ENCODE measurements at places on chromosomes 16 and 17.
A peak's percentile ranks its signal among the peaks of the same experiment; 100 is the strongest.

DNA sequence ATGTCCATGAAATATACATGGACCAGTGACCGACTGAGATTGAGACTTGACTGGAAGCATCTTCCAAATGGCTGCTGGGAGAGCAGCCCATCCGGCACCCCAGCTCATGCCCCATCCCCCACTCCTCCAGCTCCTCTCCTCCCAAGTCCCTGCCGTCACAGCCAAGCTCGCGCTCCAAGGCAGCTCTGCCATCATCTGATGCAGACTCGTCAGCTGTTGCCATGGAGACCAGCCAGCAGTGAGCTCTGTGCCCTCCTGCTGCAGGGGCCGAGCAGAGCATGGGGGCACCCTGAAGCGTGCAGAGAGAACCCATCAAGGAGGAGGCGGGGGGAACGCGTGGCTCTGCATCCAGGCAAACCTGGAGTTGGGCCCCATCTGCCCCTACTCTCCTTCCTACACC is 74.5 kb upstream of the TNRC6C start:
- DNase-seq: no peak

- no peak for DNase-seq
Observed at GRCh38 chr17:36746381-36747053, 145.1 kb downstream of the MRM1 start.

- DNase-seq: no peak
Observed at GRCh38 chr16:5461141-5461540, 363.5 kb upstream of the EEF2KMT start.

- DNase-seq: no peak
Observed at GRCh38 chr17:59712862-59713261, 5.4 kb downstream of the VMP1 start.

DNA sequence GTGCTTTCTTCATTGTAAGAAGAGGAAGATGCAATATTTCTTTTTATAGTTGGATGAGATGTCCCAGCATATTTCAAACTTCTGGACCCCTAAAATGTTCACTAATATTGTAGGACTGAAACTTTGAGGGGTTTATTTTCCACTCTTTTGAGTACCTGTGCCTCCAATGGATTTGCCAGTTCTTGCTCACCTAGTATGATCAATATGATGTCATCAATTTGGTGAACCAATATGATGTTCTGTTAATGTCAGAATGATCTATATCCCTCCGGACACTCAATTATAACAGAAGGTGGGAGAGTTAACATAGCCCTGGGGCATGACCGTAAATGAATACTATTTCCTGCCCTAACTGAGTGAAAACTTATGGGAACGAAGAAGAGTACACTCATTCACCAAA is 178.3 kb downstream of the CBLN1 start:
- DNase-seq: no peak

- DNase-seq: no peak
Observed at GRCh38 chr17:45968732-45969131, 30.3 kb upstream of the STH start.

DNA sequence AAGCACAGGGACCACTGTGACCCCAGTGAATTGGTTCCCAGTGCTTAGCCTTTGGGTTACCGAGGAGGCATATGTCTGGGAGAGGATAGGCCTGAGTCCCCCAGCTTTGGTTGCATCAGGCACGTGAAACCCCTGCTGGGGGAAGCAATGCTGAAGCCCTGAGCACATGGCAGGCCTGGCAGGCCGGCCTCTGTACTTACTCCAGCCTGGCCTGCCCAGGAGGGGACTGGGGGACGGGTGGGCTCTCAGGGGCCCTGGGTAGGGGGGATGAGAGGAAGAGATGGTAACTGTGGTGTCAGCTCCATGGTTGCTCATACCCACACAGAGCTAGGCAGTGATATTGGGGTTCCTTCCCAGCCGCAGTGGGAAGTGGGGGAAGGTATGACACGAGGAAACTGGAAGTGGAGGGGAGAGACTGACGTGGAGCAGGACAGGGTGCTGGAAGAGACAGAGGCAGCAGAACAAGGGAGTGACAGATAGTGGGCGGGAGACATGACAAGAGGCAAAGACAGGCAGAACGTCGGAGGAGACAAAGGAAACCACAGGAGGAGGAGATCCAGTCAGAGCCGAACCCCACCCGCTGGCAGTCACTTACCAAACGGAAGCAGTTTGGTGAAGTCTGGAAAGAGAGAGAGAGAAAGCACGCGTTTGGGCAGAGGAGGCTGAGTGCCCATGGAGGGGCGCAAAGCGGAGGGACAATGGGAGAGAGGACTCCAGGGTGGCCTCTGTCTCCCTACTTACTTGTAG is 9.1 kb downstream of the TMEM208 start:
- DNase-seq: peak; percentile 53

- DNase-seq: no peak
Observed at GRCh38 chr17:80358861-80359260, 56.1 kb upstream of the ENDOV start.

DNA sequence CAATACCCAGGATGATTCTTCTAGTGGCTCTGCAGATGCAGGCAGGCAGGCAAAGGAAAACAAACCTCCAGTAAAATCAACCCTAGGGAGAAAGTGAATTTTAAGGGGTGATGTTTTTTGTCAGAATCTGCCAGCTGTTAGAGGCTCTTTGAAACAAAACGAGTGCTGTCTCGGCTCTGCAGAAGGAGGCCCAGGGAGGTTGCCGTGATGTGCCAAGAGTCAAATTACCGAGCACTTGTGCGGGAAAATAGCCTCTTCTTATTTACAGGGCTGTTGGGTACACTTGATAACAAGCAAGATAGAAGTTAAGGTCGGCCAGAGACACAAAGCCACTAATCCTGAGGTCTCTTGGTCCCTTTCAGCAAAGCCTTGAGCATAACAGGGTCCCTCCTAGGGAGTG is 68.9 kb upstream of the EEF2KMT start:
- no peak for DNase-seq
